ENCODE measurements at places on chromosomes 6 and 20.

DNA sequence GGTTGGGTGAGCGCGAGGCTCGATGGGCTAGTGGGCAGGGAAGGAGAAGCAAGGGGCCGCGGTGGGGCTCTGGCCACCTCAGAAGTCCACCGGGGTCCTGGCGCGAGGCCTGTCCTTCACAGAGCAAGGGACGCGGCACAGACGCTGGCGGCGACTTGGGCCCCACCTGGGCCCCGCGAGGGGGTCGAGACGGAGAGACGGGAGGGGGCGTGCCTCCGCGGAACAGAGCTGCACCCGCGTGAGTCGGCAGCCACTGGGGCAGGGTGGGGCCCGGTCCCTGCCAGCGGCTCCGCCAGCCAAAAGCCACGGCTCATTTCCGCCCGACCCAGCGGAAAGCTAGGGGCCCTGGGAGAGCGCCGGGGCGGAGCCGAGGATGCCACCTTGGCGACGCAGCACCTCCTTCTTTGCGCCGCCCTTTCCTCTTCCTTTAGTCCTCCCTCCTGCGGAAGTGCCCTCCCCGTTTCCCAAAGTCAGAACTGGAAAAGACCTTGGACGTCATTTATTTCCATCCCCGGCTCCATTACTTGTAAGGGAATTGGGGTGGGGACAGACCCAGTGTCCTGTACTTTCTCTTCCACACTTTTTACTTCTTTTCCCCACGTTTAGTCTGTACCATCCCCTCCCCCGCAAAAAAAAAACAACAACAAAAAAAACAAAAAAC is at the start of gene CUL7:
Gene CUL7 (minus strand): TSS at position 307 of the 661 bp plus-strand sequence. CDS start 1,063 bp downstream, outside the sequence.
- DNase-seq, result peak; percentile 95

GRCh38 chr20:34283844-34284243 is 19.3 kb downstream of the AHCY start:
- no peak for DNase-seq

- DNase-seq, result no peak
Observed at GRCh38 chr6:52877168-52877567, 32.3 kb downstream of the GSTA3 start.

GRCh38 chr20:53631909-53632662 is 38.4 kb upstream of the ZNF217 start:
- DNase-seq, result no peak

DNA sequence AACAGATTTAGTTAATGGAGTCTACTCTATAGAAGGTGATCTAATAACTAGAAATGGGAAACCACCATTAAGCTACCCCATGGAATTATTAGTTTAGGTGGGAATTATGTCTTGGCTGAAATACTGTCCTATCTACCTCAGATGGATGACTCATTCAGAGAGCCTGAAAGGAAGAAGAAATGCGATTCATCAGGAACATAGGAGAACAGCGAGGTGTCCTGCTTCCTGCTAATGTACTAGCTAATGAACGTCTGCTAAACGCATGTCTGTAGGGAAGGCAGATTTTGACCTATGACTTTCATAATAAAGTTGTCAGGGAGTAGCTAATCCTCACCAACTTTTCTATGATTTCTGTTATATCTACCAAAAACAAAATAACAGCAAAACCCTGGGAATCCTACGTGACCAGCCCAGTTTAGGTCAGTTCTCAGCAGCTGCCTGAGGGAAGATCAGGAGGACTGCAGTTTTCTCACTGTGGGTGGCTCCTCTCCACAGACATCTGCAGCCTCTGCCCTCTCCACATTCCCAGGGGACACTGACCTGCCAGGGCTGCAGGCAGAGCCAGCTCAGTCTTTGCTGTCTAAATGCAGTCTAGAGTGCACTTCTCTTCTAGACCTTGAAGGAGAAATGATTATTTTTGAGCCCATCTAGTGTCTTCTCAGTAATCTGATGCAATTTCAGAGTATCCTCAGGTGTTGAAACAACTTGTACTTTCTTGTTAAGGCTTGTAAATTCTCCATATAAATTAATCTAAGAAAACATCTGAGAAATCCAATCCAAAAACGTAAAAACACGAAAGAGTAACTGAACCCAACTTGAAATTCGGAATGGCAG is 18.1 kb upstream of the SFT2D1 start:
- no peak for DNase-seq

DNA sequence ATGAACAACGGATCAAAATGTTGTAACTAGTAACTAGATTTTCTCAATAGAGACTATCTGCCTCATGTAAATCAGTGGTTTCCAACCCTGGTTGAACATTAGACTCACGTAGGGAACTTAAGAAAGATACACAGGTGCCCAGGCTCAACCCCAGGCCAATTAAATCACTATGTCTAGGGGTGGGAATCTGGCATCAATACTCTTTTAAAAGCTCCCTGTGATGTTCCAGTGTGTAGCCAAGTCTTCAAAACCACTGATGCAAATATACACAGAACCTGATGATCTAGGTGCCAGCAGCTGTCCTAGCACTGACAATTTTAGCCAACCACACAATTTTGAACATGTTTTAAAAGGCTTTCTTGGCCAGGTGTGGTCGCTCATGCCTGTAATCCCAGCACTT is 128.7 kb downstream of the TBC1D32 start:
- no peak for DNase-seq

DNA sequence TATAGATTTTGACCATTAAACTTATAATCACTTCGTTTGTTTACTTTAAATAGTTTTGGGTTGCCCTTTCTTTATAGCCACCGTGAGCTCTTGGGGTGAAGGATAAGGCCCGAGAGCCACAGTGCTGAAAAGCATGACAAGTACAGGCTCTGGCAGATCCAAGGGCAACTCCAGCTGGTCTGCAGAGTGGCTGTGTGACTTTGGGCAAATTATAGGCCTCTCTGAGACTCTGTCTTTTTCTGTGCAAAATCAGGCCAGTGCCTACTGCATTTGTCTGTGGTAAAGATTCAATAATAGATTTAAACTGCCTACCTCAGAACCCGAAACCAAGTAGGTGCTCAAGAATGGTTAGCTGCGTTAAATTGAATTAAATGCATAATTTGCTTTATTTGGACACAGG is 511.3 kb downstream of the QKI start:
- no peak for DNase-seq

DNA sequence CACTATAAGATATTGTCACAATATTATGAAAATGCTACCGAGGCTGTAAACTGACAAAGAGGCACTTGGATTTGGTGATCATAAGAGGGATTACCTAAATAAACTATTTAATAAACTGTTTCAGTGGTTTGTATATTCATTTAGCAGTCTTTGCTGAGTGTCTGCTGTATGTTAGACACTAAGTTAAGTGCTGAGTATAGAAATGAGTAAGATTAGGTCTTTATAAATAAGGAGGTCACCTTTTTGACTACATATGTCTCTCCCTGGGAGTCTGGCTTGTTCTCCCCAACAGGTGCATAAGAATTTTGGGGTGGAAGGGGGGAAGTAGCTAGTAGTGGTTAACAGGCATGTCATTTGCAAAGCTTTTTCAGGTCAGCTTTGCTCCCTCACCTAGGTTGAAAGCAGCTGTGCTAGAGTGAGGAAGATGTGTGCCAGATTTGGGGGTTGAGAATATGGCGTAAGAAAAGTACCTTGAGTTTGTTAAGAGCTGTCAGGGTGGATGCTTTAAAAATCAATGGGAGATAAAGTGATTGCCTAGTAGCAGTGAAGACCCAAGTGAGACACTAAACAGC is 246.3 kb downstream of the ZFAND3 start:
- no peak for DNase-seq

DNA sequence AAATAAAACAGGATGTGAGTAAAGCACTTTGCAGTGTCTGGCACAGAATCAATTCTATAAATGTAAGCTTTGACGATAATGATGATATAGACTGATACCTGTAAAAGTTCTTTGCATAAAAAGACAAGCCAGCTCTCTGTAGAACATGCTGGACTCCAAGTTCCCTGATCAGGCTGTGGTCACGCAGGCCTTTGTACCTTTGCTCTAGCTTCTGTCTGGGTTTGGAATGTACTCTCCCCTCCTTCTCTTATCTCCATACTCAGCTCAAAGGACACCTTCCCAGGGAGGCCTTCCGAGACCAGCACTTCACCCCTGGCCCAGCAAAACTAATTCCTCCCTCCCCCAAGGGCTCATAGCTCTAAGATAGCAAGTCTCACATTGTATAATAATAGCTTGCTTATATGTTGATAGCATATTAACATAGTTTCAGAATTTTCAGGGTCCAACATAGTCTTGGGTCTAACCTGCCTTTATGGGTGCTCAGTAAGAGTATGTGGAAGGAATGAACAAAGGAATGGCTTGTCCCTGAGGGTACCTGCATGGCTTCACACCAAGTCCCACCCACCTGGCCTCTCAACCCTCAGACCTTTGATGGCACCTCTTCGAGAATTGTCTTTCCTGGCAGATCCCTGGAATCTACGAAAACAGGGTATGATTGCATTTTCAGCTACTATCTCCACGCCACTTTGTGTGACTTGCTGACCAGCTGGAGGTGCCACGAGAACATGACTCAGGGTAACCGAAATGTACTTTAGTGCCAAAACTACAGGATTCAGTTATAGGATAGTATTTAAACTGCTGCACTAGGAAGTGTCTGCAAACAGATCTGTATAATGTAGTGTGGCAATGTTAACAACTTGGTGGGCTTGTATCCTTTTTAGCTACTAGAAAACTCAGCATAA is 41.7 kb upstream of the PIM1 start:
- no peak for DNase-seq

GRCh38 chr6:74603322-74604076 is 602.4 kb downstream of the COL12A1 start:
- DNase-seq, result no peak

DNA sequence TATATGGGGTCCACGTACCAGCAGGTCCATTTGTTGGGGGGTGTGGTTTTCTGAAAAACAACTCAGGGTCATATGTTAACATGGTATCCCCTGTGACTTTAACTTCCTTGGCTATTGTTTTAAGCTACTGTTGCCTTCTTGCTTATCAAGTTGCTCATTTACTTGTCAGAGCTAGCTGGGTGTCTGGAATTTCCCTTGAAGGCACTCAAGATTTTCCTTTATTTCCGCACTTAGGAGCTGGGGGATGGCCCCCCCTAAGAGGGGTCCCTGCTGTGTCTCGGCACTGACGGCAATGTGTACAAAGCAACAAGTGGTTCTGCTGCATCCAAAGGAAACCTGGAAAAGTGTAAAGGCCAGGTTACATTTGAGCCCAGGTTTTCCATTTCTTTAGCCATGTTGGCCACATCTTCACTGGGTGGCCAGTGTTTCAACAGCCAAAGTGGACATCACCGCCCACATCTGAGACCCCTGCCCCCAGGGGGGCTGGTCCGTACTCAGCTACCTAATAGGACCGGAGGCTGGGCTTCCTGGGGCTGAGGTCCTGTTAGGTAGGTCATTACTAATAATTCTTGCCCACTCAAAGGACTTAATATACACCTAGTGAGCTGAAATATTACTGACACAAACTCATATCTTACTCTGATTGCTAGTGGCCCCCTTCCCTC is 24.8 kb upstream of the SYNDIG1 start:
- no peak for DNase-seq

DNA sequence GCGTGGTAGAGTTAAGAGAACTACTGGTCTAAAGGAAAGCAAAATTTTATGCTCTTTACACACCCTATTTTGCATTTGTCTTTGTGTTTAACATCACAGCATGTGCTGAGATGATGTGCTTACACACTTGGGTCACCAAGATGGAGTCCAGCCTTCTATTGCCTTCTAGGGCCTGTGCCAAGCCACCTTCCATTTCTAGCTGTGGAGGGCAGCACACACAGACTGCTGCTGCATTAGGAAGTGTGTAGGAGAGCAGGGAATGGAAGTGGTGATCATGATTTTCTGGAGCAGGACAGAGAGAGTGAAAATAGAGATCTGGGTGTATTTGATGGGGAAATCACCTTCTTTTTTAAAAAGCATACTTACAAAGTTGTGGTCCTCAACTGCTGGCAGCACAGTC is 191.6 kb downstream of the SOX4 start:
- DNase-seq, result no peak

- DNase-seq, result no peak
Observed at GRCh38 chr6:74757813-74758212, 448.0 kb downstream of the COL12A1 start.

- DNase-seq, result no peak
Observed at GRCh38 chr6:12484519-12484918, 194.4 kb downstream of the EDN1 start.

- DNase-seq, result no peak
Observed at GRCh38 chr6:125904871-125905270, 51.7 kb upstream of the HINT3 start.

GRCh38 chr6:21084656-21085055 is 508.9 kb upstream of the SOX4 start:
- no peak for DNase-seq

- DNase-seq, result no peak
Observed at GRCh38 chr6:144411531-144412165, 126.5 kb downstream of the UTRN start.

GRCh38 chr20:48164566-48165400 is 379.5 kb upstream of the SULF2 start:
- DNase-seq, result no peak

GRCh38 chr6:158772172-158772571 is 47.0 kb downstream of the EZR start:
- no peak for DNase-seq

All from GM19239 (cell line).